Amniotic stem cell (primary cell): ENCODE measurements at places on chromosomes 12 and 14.

DNA sequence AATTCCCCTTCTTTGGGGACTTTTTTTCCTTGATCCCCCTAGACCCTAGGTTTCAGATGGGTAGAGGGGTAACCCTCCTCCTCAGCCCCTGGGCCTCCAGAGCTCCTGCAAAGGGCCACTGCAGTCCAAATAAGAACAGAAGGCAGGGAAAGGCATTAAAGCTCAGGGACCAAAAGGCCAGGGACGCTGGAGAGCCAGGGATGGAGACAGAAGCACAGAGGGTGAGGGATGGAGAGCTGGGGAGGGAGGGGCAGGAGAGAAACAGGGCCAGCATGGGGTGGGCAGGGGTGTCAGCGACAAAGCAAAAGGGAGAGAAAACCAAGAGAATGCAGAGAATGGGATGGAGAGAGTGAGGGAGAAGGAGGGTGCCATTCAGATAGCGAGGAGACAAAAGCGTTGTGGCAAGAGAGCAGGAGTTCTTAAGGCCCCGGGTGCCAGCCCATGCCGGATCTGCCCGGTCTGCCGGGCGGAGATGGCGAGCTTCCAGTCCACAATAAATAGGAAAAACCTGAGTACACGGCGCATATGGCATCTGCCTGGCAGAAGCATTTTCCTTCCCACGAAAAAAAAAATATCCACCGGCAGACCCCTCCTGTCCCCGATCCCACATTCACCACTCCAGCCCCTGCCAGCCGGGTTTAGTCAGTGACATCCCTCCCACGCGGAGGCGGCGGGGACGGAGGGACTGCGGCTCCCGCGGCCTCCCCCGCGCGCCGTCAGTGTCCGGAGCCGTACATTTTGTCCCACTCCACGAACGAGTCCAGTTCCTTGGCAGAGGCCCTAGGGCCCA is 28.6 kb downstream of the FIGNL2 start:
- no peak for DNase-seq

DNA sequence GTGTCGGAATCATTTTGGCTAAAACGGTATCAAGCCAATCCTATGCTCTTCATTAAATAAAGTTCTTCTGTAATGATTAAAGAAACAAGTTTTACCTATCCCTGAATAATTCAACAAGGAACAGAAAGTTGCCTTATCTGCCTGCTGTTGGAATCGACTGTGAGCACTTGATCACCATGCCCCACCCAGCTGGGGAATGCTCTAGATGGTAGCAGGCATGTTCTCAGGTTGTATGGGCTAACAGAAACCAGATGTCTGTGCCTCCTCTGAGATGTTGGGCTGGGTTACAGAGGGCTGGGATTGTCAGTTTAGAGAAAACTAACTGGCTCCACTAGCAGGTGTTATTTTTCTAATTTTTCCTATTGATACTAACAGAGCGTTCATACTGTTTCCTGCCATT is 28.9 kb downstream of the RTRAF start:
- no peak for DNase-seq

DNA sequence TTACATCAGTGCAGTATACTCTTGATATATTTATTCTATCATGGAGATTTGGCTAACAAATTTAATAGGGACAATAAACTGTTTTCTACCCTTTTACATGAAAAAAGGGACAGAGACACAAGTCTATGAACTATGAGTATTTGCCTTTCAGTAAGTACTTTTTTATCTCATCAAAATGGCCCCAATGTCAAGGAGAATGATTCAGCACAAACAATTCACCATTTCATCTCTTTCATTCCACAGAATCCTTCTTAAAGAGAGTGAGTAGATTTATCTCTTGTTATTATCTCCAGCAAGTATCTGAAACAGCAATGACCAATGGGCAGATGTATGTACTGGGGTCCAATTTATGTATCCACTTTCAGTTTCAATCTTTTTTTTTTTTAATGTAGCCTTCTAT is 447.5 kb downstream of the NPAS3 start:
- DNase-seq, result no peak

DNA sequence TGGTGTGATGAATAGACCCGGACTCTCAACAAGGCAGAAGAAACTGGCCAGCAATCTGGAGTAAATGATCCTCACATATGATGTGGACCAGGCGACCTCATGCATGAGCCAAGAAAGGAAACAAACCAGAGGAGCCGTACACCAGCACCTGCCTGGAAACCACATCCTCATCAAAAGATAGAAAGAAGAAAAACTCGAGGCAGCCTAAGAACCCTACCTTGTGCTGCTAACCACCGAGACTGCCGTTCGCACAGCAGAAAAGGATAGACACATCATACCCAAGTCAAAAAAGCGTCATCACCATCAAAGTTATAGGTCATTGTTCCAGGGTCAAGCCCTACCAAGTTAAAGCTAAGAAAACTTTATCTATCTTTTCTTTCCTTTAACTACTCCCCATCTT is 66.7 kb downstream of the RESF1 start:
- no peak for DNase-seq

- no peak for DNase-seq
Observed at GRCh38 chr14:33851366-33851765, 99.5 kb downstream of the EGLN3 start.

DNA sequence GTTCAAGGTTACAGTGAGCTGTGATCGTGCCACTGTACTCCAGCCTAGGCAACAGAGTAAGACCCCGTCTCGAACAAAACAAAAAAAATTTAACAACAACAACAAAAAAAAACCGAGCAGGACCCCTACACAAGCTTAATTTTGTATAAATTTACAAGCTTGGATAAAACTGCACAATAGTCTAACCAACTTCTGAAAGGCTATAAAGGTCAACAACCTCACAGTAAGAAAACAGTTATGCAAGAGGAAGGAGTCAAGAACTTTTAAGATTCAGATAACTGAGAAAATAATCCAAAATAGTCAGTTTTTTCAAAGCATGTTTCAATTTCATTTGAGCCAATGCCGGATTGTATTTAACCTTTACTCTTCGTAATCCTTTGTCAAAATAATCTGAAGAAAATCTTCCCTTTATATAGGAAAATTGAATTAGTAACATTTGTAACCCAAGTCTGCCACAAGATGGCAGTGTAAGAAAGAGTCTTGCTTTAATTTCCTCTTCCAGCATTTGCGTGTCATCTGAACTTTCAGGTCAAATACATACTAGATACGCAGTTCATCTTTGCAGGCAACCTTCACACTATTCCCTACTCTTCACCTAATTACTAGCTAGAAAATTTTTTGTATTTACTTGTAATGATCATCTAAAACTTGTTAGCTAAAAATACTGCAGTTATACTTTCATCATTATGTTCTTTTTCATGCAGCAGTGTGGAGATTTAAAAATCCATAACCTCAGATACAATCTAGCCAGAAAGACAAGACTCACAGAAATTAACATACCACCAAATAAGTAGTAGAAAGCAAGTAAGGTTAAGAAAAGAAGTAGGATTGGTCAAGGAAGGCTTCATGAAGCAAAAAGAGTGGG is 5.8 kb downstream of the CCNB1IP1 start:
- DNase-seq, result peak; percentile 17

GRCh38 chr14:34036319-34036766 is 85.5 kb upstream of the EGLN3 start:
- no peak for DNase-seq

DNA sequence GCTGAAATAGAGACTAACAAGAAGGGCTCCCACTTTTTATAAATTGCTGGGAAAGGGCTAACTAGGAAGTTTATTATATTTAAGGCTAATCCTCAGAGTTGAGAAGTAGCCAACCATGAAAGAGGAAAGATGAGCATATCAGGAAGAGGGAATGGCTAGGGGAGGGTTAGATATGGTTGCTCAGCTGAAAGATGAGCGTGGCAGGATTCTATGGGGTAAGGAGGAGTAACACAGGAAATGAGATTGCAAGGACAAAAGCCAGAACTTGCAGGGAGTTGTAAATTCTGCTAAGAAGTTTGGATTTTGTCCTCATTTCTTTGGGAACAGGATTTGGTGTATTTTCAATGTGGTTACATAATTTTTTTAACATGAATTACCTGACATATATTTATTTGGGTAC is 127.4 kb upstream of the ATP2B1 start:
- DNase-seq, result no peak

GRCh38 chr14:73295198-73295796 is 58.0 kb downstream of the PAPLN start:
- DNase-seq, result no peak
